ENCODE measurements at places on chromosomes 2 and 18.
A peak's percentile ranks its signal among the peaks of the same experiment; 100 is the strongest.

DNA sequence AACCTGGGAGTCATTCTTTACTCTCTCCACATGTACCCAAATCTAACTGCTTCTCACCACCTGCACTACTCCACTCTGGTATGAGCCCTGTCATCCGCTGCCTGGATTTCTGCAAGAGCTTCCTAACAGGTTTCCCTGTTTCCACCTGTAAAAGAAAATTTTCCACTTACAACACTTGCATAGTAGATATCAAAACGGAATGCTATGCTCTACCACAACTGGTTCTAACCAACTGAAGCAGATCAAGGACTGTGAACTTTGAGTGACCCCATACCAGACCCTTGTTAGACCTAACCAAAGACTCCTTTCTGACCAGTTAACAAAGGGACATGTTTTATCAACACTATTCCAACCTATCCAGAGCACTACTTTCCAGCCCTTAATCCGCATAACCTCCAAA, 3.8 kb upstream of the TMEM131 start:
- no peaks in the 10 kb centered on the region for H3K36me3 ChIP-seq
- no peaks in the 10 kb centered on the region for H3K27me3 ChIP-seq
- DNase-seq = no peak
- H3K4me3 ChIP-seq = no peak overlapping the region
- H3K27ac ChIP-seq = no peak overlapping the region
- 0 out of 2 replicates have a peak, but pooled peaks cover 1% of the 10 kb centered on the region for H3K4me1 ChIP-seq

DNA sequence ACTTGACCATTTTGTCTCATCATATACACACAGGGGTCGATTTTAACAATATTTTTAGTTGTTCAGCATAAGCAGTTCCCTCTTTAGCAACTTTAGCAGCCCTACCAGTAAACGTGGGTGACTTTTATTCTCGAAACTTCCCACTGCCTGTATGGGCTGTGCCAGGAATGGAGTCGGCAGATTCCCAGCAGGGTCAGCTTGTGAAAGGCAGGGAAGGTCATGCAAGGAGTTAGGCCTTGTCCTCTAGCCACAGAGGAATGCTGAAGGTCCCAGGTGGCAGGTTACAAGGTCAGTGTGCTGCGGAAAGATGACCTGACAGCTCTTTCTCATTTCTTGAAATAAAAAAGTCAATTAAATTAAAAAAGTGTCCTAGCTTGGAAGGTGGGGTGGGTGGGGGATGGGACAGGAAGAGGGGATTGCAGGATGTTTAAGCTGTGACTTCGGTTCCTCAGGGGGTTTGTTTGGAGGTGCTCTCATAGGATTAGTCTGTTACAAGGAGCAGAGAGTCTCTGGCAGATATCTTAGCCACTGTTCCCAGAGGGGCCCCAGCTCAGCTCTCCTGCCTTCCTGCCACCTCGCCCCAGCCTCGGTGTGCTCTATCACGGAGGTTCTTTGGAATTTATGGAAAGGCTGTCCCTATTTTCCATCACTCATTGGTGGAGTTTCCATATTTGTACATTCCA, 21.4 kb downstream of the DRC1 start:
- H3K27me3 ChIP-seq = no peaks in the 10 kb centered on the region
- no peak overlapping the region for H3K27ac ChIP-seq
- no peak overlapping the region for H3K4me3 ChIP-seq
- no peak for DNase-seq

DNA sequence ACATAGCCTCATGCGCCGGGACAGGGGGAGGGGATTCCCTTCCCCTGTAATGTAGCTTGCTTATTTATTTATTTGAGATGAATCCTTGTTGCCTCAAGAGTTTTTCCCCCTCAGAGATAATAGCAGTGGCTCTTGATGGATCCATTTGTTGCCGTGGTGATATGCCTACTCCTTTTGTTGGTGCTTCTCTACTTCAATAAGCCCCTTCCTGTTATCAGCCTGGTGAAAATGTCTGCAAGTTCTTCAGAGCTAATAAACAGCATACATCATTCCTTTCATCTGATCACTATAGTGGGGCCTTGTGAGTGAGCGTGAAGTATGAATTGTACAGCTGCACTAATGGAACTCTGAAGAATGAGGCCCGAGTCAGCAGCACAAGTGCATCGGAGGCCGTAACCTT, 19.4 kb downstream of the FZD5 start:
- H3K27me3 ChIP-seq = no peaks in the 10 kb centered on the region
- no peaks in the 10 kb centered on the region for H3K4me1 ChIP-seq
- no peak for DNase-seq
- H3K27ac ChIP-seq = no peak overlapping the region
- H3K4me3 ChIP-seq = no peak overlapping the region
- no peaks in the 10 kb centered on the region for H3K36me3 ChIP-seq

DNA sequence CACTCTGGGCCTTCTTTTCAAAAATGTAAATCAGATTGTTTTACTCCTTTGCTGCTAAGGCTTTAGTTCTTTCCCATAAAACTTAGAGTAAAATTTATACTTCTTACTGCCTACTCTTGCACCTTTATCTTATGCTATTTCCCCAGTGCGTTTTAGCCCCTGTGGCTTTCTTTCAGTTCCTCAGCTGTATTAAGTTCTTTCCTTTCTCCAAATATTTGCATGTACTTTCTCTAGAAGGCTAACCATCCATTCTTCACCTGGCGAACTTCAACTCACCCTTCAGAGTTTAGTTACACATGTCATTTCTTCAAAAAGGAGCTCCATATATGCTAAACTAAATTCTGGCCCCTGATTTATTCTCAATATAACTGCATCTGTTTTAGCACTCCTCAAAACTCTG, 160.7 kb downstream of the FSHR start:
- H3K4me1 ChIP-seq = no peaks in the 10 kb centered on the region
- H3K27me3 ChIP-seq = no peaks in the 10 kb centered on the region
- no peak for DNase-seq
- no peak overlapping the region for H3K4me3 ChIP-seq
- no peak overlapping the region for H3K27ac ChIP-seq

DNA sequence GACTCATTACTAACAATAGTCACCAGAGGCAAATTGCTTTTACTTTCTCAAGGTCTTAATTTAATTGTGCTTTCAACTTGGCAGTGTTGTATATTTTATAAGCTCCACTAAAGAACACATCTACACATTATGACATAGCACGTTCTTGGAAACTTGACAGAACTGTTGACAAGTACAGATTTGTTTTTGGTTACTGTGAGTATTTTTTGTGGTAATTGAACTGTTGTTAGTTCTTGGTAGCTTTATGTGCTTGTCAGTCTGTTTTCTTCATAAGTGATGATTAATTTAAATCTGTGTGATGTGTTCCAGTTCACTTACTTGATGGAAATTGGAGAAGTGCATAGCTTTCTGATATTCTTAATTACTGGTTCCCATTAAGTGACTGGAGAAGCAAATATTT, 63.9 kb downstream of the COMMD1 start:
- no peaks in the 10 kb centered on the region for H3K36me3 ChIP-seq
- H3K4me1 ChIP-seq = peaks cover 1% of the 10 kb centered on the region
- H3K27me3 ChIP-seq = no peaks in the 10 kb centered on the region
- no peak overlapping the region for H3K27ac ChIP-seq

DNA sequence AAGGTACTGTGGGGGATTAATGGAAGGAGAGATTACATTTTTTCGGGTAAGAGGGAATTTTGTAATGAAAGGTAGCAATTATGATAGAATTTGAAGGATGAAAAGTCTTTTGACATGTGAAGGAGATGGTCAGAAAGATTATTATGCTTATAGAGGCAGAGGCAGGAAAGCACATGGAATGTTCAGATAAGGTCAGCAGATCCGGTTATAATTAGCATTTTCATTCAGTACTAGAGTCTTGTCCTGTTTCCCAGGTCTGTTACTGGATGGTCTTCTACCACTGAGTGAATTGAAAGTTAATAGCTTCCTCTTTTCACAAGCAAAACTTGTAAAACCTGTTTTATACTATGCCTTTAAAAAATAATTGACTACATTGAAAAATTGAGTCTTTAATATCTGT, 116.9 kb downstream of the PHLPP1 start:
- H3K27me3 ChIP-seq = no peaks in the 10 kb centered on the region
- peaks cover 3% of the 10 kb centered on the region for H3K4me1 ChIP-seq

- H3K36me3 ChIP-seq = no peaks in the 10 kb centered on the region
- H3K27ac ChIP-seq = no peak overlapping the region
- H3K4me1 ChIP-seq = no peaks in the 10 kb centered on the region
- no peak for DNase-seq
- H3K27me3 ChIP-seq = no peaks in the 10 kb centered on the region
- no peak overlapping the region for H3K4me3 ChIP-seq
Measured at GRCh38 chr18:41939326-41939725, 15.7 kb upstream of the PIK3C3 start.

DNA sequence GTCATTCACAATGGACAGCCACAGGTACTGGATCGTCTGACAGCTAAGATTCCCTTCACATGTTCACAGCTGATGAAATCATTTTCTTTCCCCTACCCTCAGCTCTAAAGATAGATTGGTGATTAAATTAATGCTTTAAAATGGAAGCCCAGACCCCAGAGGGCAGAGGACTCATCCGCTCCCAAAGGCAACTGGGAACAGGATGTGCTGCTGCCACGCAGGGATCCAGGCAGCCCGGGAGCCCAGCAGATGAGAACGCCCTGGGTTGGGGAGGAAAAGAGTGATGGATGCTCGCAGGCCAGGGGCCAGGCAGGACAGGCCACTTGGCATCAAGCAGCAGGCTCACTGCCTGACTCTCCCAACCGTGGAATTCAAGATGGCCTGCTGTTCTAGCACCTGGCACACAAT, 41.3 kb downstream of the HDHD2 start:
- no peak overlapping the region for H3K4me3 ChIP-seq
- no peak for DNase-seq
- no peaks in the 10 kb centered on the region for H3K36me3 ChIP-seq
- no peak overlapping the region for H3K27ac ChIP-seq
- no peaks in the 10 kb centered on the region for H3K4me1 ChIP-seq

GRCh38 chr18:48125724-48126123, 195.3 kb upstream of the SMAD2 start:
- no peak for DNase-seq

GRCh38 chr2:68908392-68908970, 37.3 kb upstream of the BMP10 start:
- H3K4me1 ChIP-seq = peaks cover 7% of the 10 kb centered on the region
- H3K27ac ChIP-seq = no peak overlapping the region
- H3K27me3 ChIP-seq = no peaks in the 10 kb centered on the region
- no peak overlapping the region for H3K4me3 ChIP-seq
- no peaks in the 10 kb centered on the region for H3K36me3 ChIP-seq
- DNase-seq = peak; percentile 31

DNA sequence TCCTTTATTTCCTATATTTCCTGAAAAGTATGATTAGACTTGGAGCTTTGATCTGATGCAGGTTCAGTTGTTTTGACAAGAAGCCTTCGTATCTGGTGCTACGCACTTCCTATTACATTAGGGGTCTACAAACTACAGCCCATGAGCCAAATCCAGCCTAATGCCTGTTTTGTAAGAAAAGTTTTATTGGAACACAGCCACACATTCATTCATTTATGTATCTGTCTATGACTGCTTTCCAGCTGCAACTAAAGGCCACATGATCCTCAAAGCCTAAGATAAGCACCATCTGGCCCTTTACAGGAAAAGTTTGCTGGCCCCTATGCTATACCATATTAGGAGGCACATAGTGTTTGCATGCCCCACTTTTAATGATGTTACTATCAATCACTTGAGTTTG, 26.0 kb downstream of the EIF2AK3 start:
- H3K4me1 ChIP-seq = peaks cover 1% of the 10 kb centered on the region
- no peak for DNase-seq
- no peak overlapping the region for H3K27ac ChIP-seq

DNA sequence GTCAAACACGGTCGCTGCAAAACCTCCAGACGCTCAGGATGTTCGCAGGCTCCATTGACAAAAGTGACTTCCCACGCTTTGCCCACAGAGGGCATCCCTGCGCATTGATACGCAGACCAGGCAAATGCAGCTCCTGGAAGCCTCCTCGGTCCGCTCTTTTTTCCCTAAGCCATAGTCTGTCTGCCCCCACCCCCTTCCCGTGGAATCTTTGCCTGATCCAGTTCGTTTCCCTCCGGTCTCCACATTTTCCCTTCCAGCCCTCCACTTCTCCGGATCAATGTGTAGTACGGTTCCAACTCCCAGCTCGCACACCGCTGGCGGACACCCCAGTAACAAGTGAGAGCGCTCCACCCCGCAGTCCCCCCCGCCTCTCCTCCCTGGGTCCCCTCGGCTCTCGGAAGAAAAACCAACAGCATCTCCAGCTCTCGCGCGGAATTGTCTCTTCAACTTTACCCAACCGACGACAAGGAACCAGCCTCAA, at the start of gene DCC:
Gene DCC, plus strand, starts transcription at position 307 of the 481 bp plus-strand sequence. CDS start 591 bp downstream, outside the sequence.
- H3K4me1 ChIP-seq = no peaks in the 10 kb centered on the region
- H3K27ac ChIP-seq = no peak within 1 kb of the TSS
- H3K36me3 ChIP-seq = no peaks in the 10 kb centered on the region
- peak within 1 kb of the TSS; percentile 40 for H3K4me3 ChIP-seq
- H3K27me3 ChIP-seq = peaks cover 22% of the 10 kb centered on the region
- no peak for DNase-seq

- no peaks in the 10 kb centered on the region for H3K4me1 ChIP-seq
- H3K4me3 ChIP-seq = no peak overlapping the region
- no peak for DNase-seq
- no peaks in the 10 kb centered on the region for H3K27me3 ChIP-seq
Measured at GRCh38 chr2:618005-618404, 59.2 kb downstream of the TMEM18 start.

DNA sequence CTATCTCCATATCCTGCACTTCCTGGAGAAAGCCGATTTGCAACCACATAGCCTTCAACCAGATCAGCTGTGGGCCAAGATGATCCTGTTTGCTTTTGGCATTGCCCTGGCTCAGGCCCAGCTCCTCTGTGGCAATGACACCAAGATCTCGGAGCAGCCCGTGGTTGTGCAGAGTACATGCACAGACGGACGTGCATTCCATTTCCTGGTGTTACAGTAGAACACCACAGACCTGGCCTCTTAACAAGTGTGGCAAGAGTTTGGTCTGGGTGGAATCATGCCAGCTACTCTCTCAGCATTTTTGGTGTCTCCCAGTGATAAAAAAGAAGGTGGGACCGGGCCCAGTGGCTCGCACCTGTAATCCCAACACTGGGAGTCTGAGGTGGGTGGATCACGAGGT, 20.0 kb downstream of the MALT1 start:
- H3K4me3 ChIP-seq = no peak overlapping the region
- H3K27ac ChIP-seq = no peak overlapping the region
- no peaks in the 10 kb centered on the region for H3K36me3 ChIP-seq

DNA sequence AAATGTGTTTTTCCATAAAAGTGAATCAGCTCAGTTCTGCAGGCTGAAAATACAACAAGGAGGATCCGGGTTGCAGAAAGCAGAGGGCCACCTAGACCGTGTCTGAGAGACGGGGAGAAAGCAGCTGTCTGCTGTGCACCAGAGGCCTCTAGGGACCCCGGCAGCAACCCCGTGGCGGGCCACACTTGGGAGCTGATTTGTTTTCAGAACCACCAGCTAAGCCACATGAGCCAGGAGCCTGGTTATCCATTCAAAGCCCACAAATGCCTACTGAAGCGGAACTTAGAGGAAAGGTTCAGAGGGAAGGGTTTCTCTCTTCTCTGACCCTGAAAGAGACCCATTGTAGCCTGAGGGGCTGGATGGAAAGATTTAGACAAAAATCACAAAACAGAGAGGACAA, 28.4 kb upstream of the ID2 start:
- no peaks in the 10 kb centered on the region for H3K27me3 ChIP-seq
- no peak for DNase-seq
- H3K27ac ChIP-seq = no peak overlapping the region
- no peaks in the 10 kb centered on the region for H3K36me3 ChIP-seq

Measured in iPS DF 6.9 (cell line).